MG63 (cell line): ENCODE measurements at places on chromosomes 12 and 14. TPM values are rescaled to one million over a fixed set of nuclear protein-coding genes. Genes with fewer than 3 reads are reported as not detected.

- no peak for DNase-seq
Observed at GRCh38 chr12:103444983-103445382, 50.8 kb downstream of the C12orf42 start.

DNA sequence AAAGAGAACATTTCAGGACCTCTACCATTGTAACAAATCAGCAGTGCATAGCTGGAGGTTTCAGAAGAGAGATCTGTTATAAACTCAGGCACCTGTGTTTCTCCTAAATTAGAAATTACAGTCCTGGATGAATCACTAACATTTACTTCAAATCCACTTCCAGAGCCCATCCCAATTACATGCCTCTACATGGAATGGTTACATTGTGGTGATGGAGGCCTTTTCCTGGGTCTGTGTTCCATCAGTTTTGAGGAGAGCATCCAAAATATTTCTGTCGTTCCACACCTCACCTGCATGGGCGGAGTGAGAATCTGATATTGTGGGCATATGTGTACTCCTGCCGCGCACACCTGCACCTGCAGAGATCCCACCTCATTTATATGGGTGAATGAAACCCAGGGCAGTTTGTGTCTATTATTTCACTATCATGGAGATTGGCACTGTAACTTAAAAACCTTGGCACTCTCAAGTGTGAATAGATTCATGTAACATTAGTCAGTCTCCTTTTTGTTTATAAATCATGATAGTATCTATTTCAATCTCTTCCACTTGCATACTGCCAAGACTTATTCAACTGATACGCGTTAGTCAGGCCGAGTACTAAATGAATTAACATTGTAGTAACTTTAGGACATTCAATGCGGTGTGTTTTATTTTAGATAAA, 215.1 kb upstream of the FAR2 start:
- DNase-seq, result no peak

DNA sequence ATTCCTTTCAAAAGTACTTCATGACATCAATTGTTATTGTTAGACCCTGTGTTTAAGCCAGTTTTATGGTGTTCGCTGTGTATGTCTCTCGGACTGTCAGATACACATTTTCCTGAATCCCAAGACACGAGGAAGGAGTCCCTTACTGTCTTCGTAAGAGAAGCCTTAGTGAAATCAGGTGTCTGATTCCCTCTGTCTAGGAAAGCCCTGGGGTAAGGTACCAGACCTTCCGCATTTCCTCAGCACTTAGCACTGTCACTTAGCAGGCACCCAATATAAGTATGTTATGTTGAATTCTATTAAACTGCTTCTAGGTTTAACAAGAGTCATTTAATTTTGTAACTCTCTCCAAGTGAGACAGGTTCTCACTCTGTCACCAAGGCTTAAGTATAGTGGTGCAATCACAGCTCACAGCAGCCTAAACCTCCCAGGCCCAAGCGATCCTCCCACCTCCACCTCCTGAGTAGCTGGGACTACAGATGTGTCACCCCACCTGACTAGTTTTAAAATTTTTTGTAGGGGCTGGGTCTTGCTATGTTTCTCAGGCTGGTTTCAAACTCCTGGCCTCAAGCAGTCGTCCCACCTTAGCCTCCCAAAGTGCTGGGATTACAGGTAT, 111.0 kb downstream of the BBS10 start:
- no peak for DNase-seq

TM7SF3 gene
- total RNA-seq, result 89.3 and 148 TPM in 2 replicates
